NCI-H82 (cell line): ENCODE measurements at places on chromosomes 6 and 20.
A peak's percentile ranks its signal among the peaks of the same experiment; 100 is the strongest.

GRCh38 chr6:115712291-115712961 is 348.3 kb downstream of the FRK start:
- DNase-seq, result no peak

GRCh38 chr20:35048739-35049138 is 43.9 kb downstream of the TRPC4AP start:
- no peak for DNase-seq

DNA sequence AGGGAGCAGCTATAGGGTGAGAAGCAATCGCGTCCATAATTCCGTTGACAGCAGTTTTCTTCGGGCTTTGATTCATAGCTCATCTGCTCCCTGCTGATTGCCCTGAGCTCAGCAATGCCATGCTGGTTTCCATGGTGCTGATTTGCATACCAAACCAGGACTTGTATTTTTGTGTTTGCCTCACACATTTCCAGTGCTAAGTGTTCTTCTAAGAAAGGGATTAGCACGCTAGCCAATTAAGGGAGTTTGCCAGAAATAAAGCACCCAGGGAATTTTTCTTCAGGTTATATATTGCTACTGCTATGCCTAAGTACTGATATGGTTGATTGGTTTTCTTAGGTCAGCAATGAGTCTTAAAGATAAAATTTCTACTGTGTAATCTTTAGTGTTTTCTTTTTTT is 177.6 kb downstream of the PLCB1 start:
- peak; percentile 68 for DNase-seq

DNA sequence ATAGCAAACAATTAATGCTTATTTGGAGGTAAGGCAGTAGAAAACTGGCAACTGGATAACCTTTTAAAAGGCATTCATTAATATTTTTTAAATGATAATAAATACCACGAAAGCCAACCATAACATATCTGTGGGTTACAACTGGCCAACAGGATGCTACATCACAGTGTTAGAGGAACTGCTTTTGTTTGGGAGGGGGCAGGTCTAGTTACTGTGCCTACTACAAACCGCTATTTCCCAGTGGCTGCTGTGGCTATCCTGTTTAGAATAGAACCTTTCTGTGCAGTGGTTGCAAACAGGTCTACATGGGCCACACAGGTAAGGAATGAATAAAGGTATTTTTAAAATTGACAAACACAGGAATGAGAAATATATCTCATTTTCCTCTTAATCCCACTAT is 976 bp downstream of the PIGT start:
- no peak for DNase-seq

GRCh38 chr6:11241154-11241792 is 8.8 kb upstream of the NEDD9 start:
- no peak for DNase-seq

DNA sequence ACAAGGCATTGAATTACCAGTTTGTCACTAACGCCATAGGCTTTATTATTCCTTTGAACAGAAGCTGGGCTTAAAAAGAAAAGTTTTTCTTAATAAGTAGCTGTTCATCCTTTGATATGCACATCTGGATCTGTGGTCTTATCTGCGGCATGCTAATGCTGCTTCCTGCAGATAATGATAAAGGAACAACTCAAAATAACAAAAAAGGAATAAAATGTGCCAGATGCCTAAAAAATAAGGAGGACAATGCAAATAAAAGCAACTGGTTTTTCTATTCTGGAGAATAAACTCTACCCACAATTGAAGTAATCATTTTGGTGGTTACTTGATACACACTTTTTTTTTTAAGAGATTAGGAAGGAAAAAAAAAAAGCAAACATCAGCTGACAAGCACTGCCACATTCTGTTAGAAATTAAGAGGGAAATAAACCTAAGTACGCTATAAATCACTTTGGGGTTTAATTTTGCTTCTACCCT is 156.8 kb upstream of the SALL4 start:
- DNase-seq, result no peak

DNA sequence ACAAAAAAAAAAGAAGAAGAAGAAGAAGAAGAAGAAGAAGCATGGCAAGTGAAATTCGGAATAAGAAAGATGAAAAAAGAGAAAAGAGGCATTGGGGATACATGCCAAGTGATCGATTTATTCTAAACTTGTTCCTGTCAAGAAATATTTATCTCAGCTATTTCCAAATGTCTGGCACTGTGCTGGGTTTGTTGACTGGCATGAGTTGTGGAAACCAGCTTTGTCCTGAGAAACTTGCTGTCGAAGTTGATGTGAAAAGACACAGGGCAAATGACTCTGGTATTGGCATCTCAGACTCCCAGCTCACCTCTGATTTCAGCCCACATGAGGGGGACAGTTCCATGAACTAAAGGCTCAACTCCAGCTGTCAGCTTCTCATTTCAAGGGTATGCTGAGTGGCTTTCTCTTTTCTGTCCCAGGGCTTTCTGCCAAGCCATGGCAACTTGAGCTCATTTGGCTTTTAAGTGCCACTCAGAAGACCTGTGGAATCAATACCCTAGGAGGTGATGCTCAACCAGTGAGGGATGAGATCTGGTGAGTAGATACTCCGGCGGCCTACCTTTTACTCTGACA is 253.3 kb upstream of the JAG1 start:
- DNase-seq, result no peak
